ENCODE measurements at places on chromosomes 11 and 22.

- no peak for DNase-seq
Measured at GRCh38 chr22:32926600-32926999, 125.1 kb downstream of the TIMP3 start.

GRCh38 chr11:69883292-69884255 is 64.4 kb upstream of the FGF3 start:
- no peak for DNase-seq

DNA sequence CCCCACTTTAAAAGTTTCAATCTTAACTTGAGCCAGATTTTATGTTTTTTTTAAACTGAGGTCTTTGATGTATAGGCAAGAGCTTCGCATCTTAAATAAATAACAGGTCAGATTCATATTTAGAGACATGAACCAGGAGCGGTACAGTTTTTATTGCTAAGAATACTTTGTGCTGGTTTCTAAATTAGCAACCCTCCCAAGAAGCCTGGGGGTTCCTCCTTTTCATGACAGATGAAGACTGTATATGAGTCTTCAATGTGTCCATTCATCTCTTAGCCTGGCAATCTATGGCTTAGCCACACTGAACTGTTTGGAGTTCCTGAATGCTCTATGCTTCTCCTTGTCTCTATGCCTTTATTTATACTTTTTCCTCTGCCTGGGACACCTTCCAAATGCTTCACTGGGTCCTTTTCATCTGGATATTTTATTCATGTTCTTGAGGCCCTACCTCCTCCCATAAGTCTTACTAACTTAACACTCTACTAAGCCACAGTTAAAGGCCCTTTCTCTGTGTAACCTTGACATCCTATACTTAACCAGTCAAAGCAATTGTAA is 338.6 kb downstream of the INSC start:
- no peak for DNase-seq

DNA sequence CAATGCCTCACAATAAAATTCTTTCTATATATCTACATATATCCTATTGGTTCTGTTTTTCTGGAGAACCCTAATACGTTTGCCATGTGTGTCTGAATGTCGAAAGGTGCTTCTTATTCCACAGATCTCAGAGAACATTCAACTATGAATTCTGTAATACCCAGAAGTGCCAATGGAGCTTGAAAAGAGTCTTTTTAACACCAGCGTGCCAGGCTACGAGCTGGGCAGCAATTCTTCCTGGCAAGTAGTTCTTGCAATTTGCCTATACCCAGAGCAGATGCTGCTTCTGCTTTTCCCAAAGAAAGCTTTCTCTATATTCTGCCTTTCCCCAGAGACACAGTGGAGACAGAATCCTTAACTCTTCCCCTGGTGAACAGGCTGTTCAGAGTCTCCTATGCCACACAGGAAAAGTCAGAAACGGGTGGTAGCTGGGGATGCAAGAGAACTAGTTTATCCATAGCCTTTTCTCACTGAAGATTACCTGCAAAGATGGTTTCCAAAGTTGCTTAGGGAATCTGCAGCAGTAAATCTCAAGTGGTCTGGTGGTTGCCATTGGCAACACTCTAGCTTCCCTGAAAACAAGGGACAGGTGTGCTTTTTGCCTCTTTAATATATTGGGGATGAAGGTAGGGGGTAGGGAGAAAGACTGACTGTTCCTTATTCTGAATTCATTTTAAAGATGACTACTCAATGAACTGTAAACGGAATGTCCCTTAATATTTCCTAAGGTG is 16.8 kb upstream of the PAFAH1B2 start:
- no peak for DNase-seq

- no peak for DNase-seq
Measured at GRCh38 chr11:133922078-133922870, 34.5 kb downstream of the IGSF9B start.

DNA sequence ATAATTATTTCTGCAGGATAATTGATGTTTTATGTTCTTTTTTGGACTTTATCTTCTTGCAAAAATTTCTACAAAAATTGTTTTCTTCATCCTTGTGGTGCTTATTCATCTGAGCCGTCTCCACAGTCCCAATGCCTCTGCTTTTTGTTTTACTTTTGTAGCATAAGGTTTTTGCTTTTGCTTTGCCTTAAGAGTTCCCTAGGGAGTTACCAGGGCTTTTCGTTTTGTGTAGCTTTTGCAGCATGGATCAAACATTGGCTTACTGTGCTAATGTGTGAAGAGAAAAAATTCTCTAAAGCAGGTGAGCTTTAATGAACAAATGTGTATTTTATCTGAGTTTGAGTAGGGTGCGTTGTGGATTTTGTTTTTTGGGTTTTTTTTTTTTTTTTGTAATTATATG is 11.8 kb downstream of the XBP1 start:
- no peak for DNase-seq

- no peak for DNase-seq
Measured at GRCh38 chr11:35218956-35219355, 80.0 kb downstream of the CD44 start.

- no peak for DNase-seq
Measured at GRCh38 chr22:40415531-40416266, 45.3 kb downstream of the SGSM3 start.

DNA sequence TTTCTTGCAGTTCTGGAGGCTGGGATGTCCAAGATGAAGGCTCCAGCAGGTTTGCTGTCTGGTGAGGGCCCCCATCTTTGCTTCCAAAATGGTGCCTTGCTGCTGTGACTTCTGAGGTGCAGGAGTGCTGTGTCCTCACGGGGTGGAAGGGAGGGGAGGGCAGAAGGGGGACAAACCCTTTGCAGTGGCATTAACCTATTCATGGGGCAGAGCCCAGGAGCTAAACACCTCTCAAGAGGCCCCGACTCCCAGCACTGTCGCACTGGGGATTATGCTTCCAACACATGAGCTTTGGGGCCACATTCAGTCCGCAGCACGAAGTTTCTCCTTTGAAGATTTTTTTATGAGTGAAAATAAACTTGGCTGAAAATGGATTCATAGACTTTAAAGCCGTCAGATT is 25.5 kb upstream of the OSBPL5 start:
- DNase-seq, result no peak

DNA sequence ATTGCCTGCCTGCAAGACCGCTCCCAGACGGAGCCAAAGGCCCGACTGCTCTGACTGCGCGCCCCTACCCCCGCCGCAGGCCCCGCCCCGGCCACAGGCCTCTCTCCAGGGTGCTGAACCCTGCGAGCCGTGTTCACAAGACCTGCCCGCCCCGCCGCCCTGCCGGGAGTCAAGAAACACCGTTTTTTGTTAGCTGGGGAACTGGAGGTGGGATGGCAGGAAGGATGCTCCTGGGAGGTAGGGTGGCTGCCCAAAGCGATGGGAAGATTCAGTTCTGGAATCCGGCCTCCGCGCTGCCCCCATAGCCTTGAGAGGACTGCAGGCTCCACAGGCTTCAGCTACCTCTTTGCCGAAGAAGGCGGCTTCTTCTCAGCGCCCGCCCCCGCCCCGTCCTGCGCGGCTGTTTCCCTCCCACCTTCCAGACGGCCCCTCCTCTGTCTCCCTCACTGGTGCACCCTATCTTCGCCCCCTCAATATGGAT is 2.7 kb upstream of the PDE2A start:
- peak; percentile 65 for DNase-seq

DNA sequence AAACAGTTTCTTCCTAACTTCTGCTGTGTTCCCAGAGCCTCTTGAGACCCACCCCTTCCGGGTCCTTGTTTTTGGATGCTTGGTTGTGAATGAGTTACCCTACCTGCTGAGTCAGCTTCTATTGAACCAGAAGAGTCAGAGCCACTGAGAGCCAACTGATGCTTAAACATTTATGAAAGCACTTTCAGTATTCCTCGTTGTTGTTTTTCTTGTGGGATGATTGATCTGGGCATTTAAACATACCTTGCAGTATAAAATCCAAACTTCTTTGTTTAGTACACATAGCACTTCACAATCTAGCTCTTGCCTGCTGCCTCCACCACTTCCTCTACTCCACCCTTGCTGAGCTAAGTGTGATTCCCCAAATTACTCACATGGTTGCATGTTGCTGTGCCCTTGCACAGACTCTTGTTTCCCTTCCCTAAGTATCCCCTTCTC is 5.5 kb downstream of the PRSS23 start:
- DNase-seq, result no peak

- DNase-seq, result no peak
Measured at GRCh38 chr11:22670830-22671229, 4.4 kb downstream of the GAS2 start.

DNA sequence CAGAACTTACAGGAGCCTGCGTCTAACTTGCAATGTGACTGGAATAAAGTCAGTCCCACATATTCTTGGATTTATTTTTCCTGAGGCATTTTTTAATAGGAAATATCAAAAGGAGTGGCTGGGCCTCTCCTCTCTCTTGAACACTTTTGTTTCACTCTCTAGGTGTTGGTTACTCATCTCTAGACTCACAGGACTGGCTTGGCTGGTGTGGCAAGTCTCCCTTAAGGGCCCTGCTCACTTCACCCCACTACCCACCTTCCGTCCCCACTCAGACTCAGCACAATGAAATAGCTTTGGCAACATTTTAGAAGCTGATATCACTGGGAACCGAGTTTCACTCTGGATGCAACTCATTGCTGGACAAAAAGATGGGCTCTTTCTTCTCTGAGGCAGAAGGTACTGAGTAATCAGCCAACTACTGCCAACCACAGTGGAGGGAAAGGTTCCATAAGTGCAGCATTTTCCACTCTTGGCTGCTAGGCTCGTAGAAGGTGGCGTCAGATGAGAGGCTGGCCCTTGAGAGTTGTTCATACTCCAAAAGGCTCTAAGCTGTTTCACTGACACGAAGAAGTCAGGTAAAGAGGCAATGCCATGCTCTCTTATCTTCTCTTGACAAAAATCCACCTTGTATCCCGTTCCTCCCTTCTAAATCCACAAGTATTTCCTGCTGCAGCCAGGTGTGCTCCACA is 390.6 kb downstream of the SOX6 start:
- peak; percentile 63 for DNase-seq

DNA sequence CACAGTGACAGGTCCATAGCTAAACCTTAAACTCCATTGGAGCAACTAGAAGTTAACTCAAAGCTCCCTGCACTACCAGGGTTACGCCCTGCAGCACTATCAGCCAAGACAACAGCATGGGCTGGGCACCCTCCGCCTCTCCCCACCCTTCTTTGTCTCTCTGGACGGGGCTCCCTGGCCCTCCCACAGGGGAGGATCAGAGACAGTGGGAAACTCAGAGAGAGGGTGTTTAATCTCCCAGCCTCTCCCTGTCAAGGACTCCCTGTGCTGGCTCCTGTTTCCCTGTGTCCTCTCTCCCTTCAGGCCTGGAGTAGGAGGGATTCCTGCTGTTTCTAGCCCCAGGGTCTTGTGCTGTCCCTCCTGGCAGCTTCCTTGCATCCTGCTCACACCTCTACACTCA is 56.9 kb upstream of the CSNK2A3 start:
- no peak for DNase-seq

GRCh38 chr11:17972987-17973386 is 39.9 kb downstream of the SERGEF start:
- peak; percentile 14 for DNase-seq

DNA sequence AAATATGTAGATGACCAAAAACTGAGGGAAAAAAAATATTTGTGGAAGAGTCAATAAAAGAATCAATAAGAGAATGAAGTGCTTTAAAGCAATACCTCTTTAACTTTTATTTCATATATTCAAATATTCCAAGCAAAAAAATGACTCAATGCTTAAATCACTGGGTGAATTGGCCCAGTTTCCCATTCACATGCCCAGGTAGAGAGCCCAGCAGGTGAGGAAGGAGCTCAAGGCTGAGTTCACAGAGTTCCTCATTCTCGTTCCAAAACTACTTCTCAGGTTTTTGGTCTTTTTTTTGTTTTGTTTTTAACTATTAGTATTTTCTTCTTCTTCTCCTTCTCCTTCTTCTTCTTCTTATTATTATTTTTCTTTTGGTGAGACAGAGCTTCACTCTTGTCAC is 30.2 kb downstream of the SLC1A2 start:
- no peak for DNase-seq

DNA sequence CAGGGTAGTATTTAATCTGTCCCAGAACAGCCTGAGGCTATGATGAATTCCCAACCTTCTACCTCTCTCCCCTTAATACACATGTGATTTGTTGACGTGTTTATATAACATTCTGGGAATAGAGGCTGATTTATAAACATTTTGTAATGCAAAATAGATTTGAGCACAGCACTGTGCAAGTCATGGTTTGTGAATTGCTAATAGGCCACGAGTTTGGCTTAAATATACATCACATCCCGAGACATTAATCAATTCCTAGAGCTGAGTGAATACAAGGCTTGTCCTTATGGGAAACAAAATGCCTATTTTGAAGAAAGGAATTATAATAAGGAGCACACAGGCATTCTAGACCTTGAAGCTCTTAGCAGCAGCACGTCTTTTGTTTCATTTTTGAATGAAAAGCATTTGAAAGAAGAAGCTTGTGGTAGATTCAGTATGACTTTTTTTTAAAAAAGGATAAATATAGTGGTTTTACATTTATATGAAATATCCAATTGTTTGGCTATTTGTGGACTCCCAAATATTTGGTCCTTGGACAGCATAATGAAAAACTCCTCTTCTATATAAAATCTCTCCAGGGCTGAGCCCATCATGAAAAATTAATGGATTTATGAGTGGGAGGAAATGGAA is 116.4 kb downstream of the SLC17A6 start:
- no peak for DNase-seq

- DNase-seq, result no peak
Measured at GRCh38 chr11:121437018-121437685, 15.0 kb upstream of the SORL1 start.

- DNase-seq, result no peak
Measured at GRCh38 chr11:6671991-6672390, 11.1 kb downstream of the MRPL17 start.

GRCh38 chr22:31893460-31893859 is 50.9 kb upstream of the YWHAH start:
- peak; percentile 19 for DNase-seq

GRCh38 chr11:93032580-93032979 is 63.1 kb downstream of the MTNR1B start:
- DNase-seq, result no peak

DNA sequence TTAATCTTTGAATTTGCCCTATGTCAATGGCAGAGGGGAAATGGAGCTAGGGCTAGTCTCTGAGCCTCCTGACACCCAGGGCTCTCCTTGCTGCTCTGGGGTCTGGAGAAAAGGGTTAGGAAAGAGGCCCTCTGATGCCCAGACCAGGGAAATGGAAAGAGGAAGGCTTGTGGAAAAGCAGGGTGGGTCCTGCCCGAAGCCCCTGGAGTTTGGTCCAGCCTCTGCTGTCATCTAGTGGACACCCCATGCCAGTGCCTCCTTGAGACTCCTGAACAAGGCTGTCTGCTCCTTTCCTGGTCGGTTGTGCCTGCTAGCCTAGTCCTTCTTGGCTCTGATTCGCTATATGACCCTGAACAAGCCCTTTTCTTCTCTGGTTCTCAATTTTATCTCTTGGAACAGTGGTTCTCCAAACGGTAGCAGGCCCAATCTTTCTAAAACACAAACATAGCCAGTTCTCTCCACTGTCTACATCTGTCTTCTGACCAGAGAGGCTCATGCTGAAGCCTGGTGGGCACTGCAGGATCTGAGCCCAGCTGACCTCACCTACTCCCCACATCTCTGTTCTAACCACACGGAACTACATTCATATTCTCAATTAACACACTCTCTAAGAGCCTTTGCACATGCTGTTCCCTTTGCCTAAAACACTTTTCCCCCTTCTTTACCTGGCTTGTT is 8.8 kb upstream of the PLA2G3 start:
- peak; percentile 60 for DNase-seq

- no peak for DNase-seq
Measured at GRCh38 chr11:122751292-122752070, 86.8 kb upstream of the CRTAM start.

Measured in mucosa of gallbladder (tissue), 1 donor.